ENCODE measurements at places on chromosomes 7 and 10. TPM values are rescaled to one million over a fixed set of nuclear protein-coding genes. Genes with fewer than 3 reads are reported as not detected.

The FAM25A gene
- not detected for total RNA-seq

The CDHR1 gene
- total RNA-seq, result 0.32 TPM

The PSD gene
- 0.50 TPM for total RNA-seq

The CUZD1 gene
- total RNA-seq, result 0.12 TPM

The SFR1 gene
- 5.2 TPM for total RNA-seq

The GFRA1 gene
- 6.7 TPM for total RNA-seq

The VWC2 gene
- total RNA-seq, result 9.3 TPM

The LIPF gene
- total RNA-seq, result not detected

Data from left ventricle myocardium superior (tissue), 1 donor.